Right renal pelvis (tissue), 4 donors: ENCODE measurements at places on chromosomes 3 and 15. TPM values are rescaled to one million over a fixed set of nuclear protein-coding genes. Genes with fewer than 3 reads are reported as not detected.

CISH gene
- 40.6 TPM for polyA plus RNA-seq

BMF gene
- 42.4 TPM for polyA plus RNA-seq

PP2D1 gene
- polyA plus RNA-seq, result 0.30 TPM

RBP2 gene
- not detected for polyA plus RNA-seq

TMC3 gene
- polyA plus RNA-seq, result 0.20 TPM

SKIL gene
- polyA plus RNA-seq, result 45.7 TPM

ZIC4 gene
- polyA plus RNA-seq, result 0.05 TPM

C3orf80 gene
- 0.37 TPM for polyA plus RNA-seq

PPP1R14D gene
- 0.49 TPM for polyA plus RNA-seq
